Small intestine (tissue), 16 donors: ENCODE measurements at places on chromosomes 3 and 15. TPM values are rescaled to one million over a fixed set of nuclear protein-coding genes. Genes with fewer than 3 reads are reported as not detected.

CCR1 gene
- 1.6 TPM for polyA plus RNA-seq

PLS1 gene
- 34.9 TPM for polyA plus RNA-seq

PLXND1 gene
- 54.7 TPM for polyA plus RNA-seq

ACAN gene
- 0.27 TPM for polyA plus RNA-seq

BOC gene
- 1.9 TPM for polyA plus RNA-seq

SEMA5B gene
- polyA plus RNA-seq, result 4.0 TPM

SNAP23 gene
- 131 TPM for polyA plus RNA-seq

ITGB5 gene
- 9.4 TPM for polyA plus RNA-seq

GRM7 gene
- polyA plus RNA-seq, result not detected

GPR176 gene
- 3.3 TPM for polyA plus RNA-seq
